Fibroblast of villous mesenchyme (primary cell): ENCODE measurements at places on chromosomes 2 and 18. TPM values are rescaled to one million over a fixed set of nuclear protein-coding genes. Genes with fewer than 3 reads are reported as not detected.

DNA sequence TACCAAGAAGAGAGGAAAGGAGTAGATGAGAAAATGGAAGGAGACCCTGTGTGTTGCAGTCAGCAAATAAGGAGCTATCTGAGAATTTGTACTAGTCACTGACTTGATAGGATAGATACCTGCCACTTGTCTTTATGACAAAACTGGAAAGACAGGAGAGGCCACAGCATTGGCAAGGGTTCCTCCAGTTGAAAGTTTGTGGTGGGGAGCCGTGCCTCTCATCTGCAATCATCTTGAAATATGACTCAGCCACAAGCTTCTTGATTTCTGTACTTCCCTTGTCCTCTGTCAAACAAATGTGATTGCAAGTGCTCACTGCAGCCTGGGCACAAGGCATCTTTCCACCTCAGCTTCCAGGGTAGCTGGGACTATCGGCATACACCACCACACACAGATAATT is 99.1 kb downstream of the GREB1L start:
- DNase-seq = no peak

CAPN14 gene
- under 0.01 TPM in 2 replicates for total RNA-seq

DNA sequence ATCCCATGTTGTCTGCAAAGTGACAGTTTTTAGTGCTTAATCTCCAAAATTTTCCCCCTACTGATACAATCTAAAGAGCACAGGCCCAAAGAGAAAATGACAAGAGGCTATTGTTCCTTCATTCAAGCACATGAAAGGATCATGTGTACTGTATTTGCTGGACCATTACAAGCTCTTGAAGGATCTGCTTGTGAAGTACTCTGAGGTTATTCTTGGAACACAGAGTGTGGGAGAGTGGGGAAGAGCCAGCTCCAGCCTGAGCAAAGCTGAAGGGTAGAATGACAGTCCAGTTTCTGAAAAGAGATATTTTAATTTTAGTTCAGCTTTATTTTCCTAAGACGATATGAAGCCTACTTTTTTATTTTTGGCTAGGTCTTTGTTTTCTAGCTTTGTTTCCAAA is 112.2 kb downstream of the GALNT3 start:
- no peak for DNase-seq

BZW1 gene
- total RNA-seq = 528 and 662 TPM in 2 replicates

AKAIN1 gene
- total RNA-seq = not detected in 2 replicates

GNAL gene
- under 0.01 and 0.32 TPM in 2 replicates for total RNA-seq

GRCh38 chr2:60899230-60899891 is 18.0 kb downstream of the REL start:
- no peak for DNase-seq

GRCh38 chr2:181310967-181311366 is 146.2 kb upstream of the ITGA4 start:
- no peak for DNase-seq

IFIH1 gene
- total RNA-seq = 3.9 and 7.8 TPM in 2 replicates

GALR1 gene
- not detected in 2 replicates for total RNA-seq

DNA sequence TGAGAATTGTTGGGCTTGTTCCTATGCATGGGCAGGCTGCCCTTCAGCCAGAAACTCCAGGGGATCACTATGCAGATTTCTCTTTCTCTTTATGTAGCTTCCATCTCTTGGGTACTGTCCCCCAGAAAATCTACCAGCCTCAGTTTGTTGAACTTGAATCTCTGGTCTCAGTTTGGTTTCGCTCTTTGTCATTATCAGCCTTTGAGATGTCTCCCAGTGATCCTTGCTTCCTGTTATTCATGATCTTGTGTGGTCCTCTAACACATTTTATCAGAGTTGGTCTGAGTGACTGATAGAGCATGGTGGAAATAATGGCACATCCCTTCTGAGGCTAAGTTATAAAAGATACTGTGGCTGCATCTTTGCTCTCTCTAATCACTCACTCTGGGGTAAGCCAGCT is 7.8 kb downstream of the TMEM87B start:
- no peak for DNase-seq

DNA sequence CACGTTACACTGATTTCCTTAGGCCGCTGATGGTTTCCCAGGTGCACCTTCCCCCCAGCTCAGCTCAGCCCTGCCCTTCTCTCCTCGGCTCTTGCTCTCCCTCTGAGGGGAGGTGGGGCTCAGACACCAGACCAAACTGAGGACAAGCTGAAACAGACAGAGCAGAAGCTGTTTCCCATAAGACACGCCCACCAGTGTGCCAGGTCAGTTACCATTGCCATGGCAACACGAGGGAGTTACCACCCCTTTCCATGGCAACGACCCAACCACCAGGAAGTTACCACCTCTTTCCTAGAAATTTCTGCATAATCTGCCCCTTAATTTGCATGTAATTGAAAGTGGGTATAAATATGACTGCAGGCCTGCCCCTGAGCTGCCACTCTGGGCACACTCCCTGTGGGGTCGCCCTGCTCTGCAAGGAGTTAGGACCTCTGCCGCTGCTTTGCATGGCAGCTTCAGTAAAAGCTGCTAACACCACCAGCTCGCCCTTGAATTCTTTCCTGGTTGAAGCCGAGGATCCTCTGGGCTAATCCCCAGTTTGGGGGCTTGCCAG is 120.9 kb upstream of the SMIM21 start:
- DNase-seq = peak; percentile 26

- peak; percentile 44 for DNase-seq
Measured at GRCh38 chr18:27887711-27888495, 289.0 kb downstream of the CDH2 start.

DNA sequence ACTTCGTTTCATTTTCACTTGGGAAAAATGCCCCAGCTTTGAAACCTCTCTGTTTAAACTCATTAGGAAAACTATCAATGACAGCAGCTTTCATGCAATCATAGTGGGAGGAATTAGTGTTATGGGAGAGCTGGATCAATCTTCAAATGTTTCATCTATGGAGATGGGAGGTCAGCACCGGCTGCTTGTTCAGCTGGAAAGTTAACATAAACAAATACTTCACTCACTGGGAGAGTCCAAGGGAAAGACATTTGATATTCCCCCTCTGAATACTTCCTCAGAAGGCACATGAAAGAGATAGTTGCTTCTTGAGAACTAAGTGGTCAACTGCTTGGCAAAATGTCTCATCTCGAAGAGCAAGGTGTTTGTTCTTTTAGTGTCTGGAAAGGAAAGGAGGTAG is 7.3 kb downstream of the LYPD1 start:
- peak; percentile 63 for DNase-seq

DNA sequence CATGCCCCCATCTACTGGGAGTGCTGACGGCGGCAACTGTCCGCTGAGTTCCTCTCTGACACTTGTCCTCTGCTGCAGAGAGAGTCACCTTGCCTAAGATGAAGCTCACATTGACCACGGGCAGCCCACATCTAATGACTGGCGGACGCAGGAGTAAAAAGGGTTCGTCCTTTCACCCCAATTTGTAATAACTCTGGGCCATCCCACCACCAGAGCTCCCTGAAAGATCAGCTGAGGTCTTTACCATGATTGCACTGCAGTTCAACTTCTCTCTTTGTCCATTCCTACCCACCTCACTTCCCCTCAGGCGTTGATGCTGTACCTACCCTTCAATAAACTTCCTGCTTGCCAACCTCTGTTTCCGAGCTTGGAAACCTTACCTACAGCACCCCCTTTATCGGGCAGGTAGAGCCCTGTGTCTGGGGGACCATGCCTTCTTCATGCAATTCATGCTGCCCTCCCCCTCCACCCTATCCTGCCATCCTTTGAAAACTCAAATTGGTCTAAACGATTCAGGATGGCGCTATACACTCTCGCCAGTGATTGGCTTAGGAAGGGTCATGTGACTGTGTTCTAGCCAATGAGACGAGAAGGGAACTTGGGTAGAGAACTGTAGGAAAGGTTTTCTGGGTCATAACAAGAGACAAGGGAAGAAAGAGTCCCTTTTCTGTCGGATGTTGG is 10.3 kb upstream of the B3GNT2 start:
- DNase-seq = no peak

DNA sequence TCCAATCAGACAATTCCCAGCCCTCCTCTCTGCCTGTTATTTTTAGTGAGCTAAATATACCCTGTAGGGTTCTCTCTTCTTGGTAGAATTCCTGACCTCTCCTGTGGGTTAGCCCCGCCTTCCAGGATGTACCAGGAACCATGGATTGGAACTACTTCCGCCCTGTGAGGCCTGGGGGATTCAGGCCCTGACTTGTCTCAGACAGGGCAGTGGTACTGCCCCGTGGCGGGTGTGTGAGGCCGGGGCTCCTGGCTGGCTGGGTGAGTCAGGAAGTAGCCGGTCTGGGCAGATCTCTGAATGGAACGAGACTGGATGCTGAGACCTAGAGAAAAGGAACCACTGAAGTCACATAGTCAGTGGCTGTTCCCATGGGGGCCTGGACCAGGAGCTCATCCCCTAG is 50.5 kb downstream of the DYSF start:
- no peak for DNase-seq

GRCh38 chr2:50607721-50608120 is 424.2 kb downstream of the NRXN1 start:
- DNase-seq = no peak
